Renal cortical epithelial cell (primary cell): ENCODE measurements at places on chromosomes 5 and 9. TPM values are rescaled to one million over a fixed set of nuclear protein-coding genes. Genes with fewer than 3 reads are reported as not detected.

Gene EDIL3
- total RNA-seq = 6.9 and 10.1 TPM in 2 replicates

Gene DNM1
- total RNA-seq = 9.2 and 33.5 TPM in 2 replicates

Gene WNT8A
- total RNA-seq = not detected in 2 replicates

Gene NSUN2
- total RNA-seq = 78.1 and 87.3 TPM in 2 replicates

Gene SPARC
- total RNA-seq = 103 and 242 TPM in 2 replicates

Gene LOX
- 38.7 and 166 TPM in 2 replicates for total RNA-seq

Gene LCN12
- 0.40 TPM in 1 of 2 replicates, not detected in the other for total RNA-seq

Gene LRRC14B
- not detected in 2 replicates for total RNA-seq

Gene PTGS1
- total RNA-seq = 1.9 and 2.4 TPM in 2 replicates

Gene PRDM9
- not detected in 2 replicates for total RNA-seq

Gene IRX2
- total RNA-seq = 6.1 and 20.5 TPM in 2 replicates

Gene GADD45G
- total RNA-seq = 0.20 TPM in 1 of 2 replicates, not detected in the other

Gene CFAP77
- 0.10 TPM in 1 of 2 replicates, not detected in the other for total RNA-seq

Gene ARL14EPL
- 0.20 TPM in 1 of 2 replicates, not detected in the other for total RNA-seq

Gene MUSK
- total RNA-seq = not detected in 2 replicates

Gene ZNF462
- total RNA-seq = 20.7 and 36.1 TPM in 2 replicates

Gene SEMA6A
- total RNA-seq = 1.0 and 6.9 TPM in 2 replicates

Gene BTNL3
- total RNA-seq = not detected in 2 replicates

Gene OR1Q1
- total RNA-seq = not detected in 2 replicates

Gene ZNF366
- 0.05 TPM in 1 of 2 replicates, not detected in the other for total RNA-seq

Gene NFX1
- 16.3 and 34.8 TPM in 2 replicates for total RNA-seq

Gene LCN15
- not detected in 2 replicates for total RNA-seq

Gene RNF183
- 0.80 and 1.2 TPM in 2 replicates for total RNA-seq

Gene NPR2
- 13.9 and 35.6 TPM in 2 replicates for total RNA-seq

Gene GARIN3
- total RNA-seq = not detected in 2 replicates

Gene SHOC1
- 0.30 TPM in 1 of 2 replicates, not detected in the other for total RNA-seq

Gene HBEGF
- 23.4 and 52.8 TPM in 2 replicates for total RNA-seq

Gene NEUROG1
- total RNA-seq = not detected in 2 replicates

Gene NOL6
- 25.7 and 33.1 TPM in 2 replicates for total RNA-seq

Gene UNC5A
- total RNA-seq = 0.69 and 2.2 TPM in 2 replicates

Gene TEX48
- total RNA-seq = not detected in 2 replicates

Gene CKMT2
- 1.4 and 2.8 TPM in 2 replicates for total RNA-seq

Gene FBXW11
- total RNA-seq = 101 and 114 TPM in 2 replicates

Gene OTP
- total RNA-seq = not detected in 2 replicates

Gene PDCD1LG2
- 1.9 and 6.1 TPM in 2 replicates for total RNA-seq

Gene KIF4B
- 0.05 TPM in 1 of 2 replicates, not detected in the other for total RNA-seq

Gene PCDHGA5
- total RNA-seq = under 0.01 and 1.3 TPM in 2 replicates

Gene PCDHA5
- total RNA-seq = 0.94 TPM in 1 of 2 replicates, not detected in the other

Gene DAB2
- total RNA-seq = 14.1 and 117 TPM in 2 replicates

Gene F2RL1
- 119 and 170 TPM in 2 replicates for total RNA-seq

Gene KCNIP1
- 12.2 and 32.4 TPM in 2 replicates for total RNA-seq

Gene ERP44
- total RNA-seq = 13.7 and 18.1 TPM in 2 replicates

Gene OBP2B
- total RNA-seq = not detected in 2 replicates

Gene INVS
- total RNA-seq = 21.4 and 45.6 TPM in 2 replicates

Gene APBB3
- total RNA-seq = 5.2 and 21.5 TPM in 2 replicates

Gene SPATA31C1
- not detected in 2 replicates for total RNA-seq

Gene TERT
- not detected in 2 replicates for total RNA-seq

Gene SNX2
- 84.2 and 101 TPM in 2 replicates for total RNA-seq

Gene TSSK1B
- 0.55 TPM in 1 of 2 replicates, not detected in the other for total RNA-seq

Gene ISCA1
- 43.9 and 47.1 TPM in 2 replicates for total RNA-seq

Gene CENPH
- total RNA-seq = 1.4 and 12.2 TPM in 2 replicates

Gene PCDHGB7
- total RNA-seq = 1.7 and 10.4 TPM in 2 replicates

Gene TTC23L
- total RNA-seq = 0.65 TPM in 1 of 2 replicates, not detected in the other

Gene CD274
- 9.8 and 20.7 TPM in 2 replicates for total RNA-seq

Gene OR1L8
- total RNA-seq = not detected in 2 replicates

Gene BHMT2
- total RNA-seq = 20.3 and 34.6 TPM in 2 replicates

Gene PFN3
- total RNA-seq = not detected in 2 replicates
